ENCODE measurements at places on chromosomes 12 and 14.

DNA sequence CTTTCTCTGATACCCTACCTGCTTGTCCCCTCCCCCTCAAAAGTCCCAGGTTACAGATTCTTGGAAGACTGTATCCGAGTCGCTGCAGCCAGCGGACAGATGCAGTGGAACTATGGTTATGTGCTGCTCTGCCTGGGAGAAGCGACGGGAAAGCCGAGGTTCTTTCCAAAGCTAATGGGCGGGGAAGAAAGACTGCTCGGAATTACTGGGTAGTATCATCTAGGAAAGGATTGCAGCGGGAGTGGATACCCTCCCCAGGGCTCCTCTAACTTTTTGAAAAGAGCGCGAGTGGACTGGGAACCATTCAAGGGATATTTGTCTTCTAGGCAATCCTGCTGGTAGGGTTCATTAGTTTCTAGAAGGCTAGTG is 1.4 kb downstream of the PTHLH start:
- DNase-seq, result no peak

DNA sequence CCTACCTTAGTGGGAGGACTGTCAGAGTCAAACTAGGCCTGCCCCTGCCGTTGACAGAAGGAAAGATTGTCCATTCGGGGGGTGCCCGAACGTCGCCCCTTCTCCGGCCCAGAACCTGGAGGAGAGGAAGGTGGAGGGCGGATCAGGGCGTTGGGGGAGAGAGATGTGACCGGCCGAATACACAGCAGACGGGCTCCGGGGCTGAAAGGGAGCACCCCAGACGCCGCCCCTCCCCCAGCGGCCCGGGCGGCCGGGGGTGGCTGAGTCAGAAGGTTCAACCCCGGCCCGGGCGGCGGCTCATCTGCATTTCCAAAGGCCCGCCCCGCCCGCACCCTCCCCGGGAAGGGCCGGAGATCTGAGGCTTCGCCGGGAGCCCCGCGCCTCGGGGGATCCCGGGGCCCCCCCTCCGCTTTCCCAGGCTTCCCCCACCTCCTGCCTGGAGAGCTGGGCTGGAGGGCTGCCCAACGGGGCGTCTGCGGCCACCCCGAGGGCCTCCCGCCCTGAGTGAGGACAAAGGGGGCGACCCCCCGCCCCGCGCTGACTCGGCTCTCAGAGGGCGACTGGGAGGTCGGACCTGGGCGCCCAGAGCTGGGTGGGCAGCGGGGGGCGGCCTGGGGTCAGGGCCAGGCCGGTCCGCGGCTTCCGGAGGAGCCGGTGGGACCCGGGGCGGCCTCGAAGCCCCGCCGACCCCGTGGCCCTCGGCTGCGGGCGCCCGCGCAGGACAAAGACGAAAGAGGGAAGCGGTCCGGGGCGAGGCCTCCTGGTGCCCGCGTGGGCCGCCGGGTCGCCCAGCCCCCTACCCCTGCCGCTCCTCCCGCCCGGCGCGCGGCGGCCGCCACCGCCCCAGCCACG is 3.7 kb upstream of the SETD1B start:
- peak; percentile 79 for DNase-seq

- DNase-seq, result no peak
These were observed 13.2 kb upstream of the SLC41A2 start for GRCh38 chr12:104971306-104971705.

- DNase-seq, result no peak
These were observed 4.0 kb downstream of the CHURC1 start for GRCh38 chr14:64918216-64918615.

DNA sequence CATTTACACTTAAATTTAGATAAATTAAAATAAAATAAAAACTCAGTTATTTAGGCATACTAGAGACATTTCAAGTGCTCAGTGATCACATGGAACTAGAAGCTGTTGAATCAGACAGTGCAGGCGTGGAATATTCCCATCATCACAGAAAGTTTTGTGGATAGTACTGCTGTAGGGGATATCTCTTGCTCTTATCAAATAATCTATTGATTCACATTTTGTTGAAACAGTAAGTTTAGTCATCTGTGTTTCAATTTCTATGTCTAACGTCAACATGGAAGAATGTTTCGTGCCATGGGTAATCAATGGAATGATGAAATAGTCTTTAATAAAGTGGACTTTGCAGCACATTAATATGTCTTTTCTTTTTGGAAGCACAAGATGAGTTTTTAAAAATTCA is 108.6 kb downstream of the PAH start:
- DNase-seq, result no peak

DNA sequence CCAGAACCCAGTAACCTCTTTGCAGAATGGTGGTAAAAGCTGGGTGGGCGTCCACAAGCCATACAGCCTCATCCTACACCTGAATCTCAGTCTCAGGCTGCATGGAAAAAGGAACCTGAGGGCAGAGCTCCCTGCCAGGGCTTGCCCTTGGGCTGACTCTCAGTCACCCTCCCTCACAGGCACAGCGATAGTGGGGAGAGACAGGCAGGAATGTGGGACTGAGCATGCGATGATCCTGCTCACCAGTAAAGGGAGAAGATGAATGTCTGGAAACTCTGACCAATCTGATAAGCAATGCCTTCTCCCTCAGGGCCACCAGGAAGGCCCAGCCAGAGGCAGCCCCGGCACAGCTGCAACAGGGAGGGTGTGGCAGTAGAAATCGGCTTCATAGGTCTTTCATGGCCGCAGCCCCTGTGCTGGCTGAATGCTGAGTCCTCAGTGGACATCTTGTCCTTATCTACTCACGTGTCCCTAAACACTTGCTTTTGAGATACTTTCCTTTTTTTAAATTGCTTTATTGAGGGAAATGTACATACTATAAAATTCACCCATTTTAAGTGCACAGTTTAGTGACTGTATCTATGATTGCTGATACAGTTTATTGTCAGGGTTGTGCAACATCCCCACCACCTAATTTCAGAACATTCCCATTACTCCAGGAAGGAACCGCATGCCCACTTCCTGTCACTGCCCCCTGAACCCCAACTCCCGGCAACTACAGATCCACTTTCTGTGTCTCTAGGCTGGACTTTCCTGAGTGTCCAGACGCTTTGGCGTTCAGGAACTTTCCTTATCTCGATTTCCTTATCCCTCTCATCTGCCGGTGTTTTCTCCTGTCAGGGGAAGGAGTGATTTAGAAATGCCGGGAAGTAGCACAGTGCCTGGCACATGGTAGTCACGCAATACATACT is 258.1 kb downstream of the PCNX1 start:
- DNase-seq, result no peak

DNA sequence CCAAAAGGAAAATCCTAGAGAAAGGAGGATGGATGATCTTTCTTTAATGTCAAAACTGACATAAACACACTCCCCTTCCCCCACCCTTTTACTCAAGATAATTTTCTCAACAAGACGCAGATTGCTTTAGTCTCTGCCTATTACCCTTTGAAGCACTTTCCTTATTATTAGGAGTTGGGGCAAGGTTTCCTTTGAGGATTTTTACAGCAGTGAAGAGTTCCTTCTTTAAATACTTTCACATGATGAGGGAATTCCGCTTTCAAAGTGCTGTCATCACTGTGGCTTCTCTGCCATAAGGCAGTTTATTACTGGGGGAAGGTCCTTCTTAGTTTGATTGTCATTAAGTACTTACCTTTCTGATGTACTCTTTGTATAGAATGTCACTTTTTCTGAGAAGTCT is 172.1 kb downstream of the MSRB3 start:
- no peak for DNase-seq

Measured in CD4-positive, alpha-beta T cell treated with Interleukin-6 at 100 ng/mL for 8 hours (primary cell).